ENCODE measurements at places on chromosomes 5 and 9. TPM values are rescaled to one million over a fixed set of nuclear protein-coding genes. Genes with fewer than 3 reads are reported as not detected.

Gene ROR2
- total RNA-seq = 8.3 TPM

Gene ZNF483
- total RNA-seq = 0.73 TPM

Gene GFI1B
- total RNA-seq = 0.89 TPM

Gene TRPM6
- total RNA-seq = 88.4 TPM

Gene TSLP
- 0.27 TPM for total RNA-seq

Gene SLC25A2
- 0.95 TPM for total RNA-seq

Gene IL13
- total RNA-seq = not detected

Gene SLC36A3
- not detected for total RNA-seq

Gene LPAR1
- total RNA-seq = 28.0 TPM

Gene ENDOG
- 46.5 TPM for total RNA-seq

Gene TRIM7
- 14.2 TPM for total RNA-seq

Gene ADAMTS16
- 0.31 TPM for total RNA-seq

Gene SPATA6L
- 3.2 TPM for total RNA-seq

Gene C6
- 1.0 TPM for total RNA-seq

Gene PCDHB8
- total RNA-seq = 0.59 TPM

Gene PRXL2C
- 2.4 TPM for total RNA-seq

Gene FOXD4
- total RNA-seq = 0.24 TPM

Gene F12
- 9.0 TPM for total RNA-seq

Gene ORM2
- not detected for total RNA-seq

Gene FOXI1
- 0.21 TPM for total RNA-seq

Gene ADAMTS2
- 4.4 TPM for total RNA-seq

Gene LEAP2
- total RNA-seq = 2.9 TPM

Gene MEF2C
- total RNA-seq = 27.4 TPM

Gene SOHLH1
- not detected for total RNA-seq

Gene ZNF883
- total RNA-seq = 0.39 TPM
